Omental fat pad (tissue), 4 donors: ENCODE measurements at places on chromosomes 3 and 15.
A peak's percentile ranks its signal among the peaks of the same experiment; 100 is the strongest.

DNA sequence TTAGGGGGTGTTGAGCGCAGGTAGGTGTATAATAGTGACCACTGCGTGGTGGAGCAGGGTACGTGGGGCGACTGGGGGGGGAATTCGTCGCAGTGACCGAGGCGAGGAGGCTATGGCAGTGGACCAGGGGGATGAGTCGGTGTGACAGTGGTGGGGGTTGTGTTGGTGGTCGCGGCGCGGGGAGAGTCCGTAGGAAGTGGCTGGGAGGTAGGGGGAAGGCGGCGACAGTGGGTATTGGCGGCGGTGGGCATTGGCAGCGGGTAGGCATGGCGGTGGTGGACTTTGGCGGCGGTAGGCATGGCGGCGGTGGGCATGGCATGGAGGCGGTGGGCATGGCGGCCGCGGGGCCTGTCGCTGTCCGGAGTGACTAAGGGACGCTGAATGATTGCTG lies 739 bp downstream of the SNRPN start:
- no peak for DNase-seq

- DNase-seq, result no peak
These were observed 428 bp downstream of the LYSMD4 start for GRCh38 chr15:99732751-99733267.

DNA sequence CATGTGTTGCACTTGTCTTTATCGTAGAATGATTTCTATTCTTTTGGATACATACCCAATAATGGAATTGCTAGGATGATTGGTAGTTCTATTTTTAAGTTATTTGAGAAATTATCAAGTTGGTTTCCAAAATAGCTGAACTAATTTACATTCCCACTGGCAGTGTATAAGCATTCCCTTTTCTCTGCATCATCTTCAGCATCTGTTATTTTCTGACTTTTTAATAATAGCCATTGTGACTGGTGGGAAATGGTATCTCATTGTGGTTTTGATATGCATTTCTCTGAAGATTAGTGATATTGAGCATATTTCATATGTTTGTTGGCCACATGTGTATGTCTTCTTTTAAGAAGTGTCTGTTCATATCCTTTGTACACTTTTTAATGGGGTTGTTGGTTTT lies 81.7 kb upstream of the NUDT16 start:
- no peak for DNase-seq

DNA sequence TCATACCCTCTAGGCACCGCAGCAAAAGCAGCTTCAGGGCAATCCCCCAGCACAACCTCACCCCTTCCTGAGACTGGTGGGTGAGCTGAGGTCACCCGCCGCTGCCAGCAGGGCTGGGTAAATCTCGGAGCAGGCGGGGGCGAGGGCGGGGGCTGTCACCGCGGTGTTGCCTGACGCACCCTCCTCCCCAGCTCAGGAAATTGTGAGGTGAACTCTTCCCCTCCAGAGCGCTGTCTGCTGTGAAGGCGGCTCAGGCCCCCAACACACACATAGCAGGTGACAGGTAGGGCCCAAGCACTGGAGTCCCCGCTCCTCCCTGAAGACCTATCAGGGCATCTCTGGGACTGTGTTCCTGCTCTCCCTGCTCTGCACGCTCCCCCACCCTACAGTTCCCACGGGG lies 30.2 kb upstream of the FURIN start:
- no peak for DNase-seq

DNA sequence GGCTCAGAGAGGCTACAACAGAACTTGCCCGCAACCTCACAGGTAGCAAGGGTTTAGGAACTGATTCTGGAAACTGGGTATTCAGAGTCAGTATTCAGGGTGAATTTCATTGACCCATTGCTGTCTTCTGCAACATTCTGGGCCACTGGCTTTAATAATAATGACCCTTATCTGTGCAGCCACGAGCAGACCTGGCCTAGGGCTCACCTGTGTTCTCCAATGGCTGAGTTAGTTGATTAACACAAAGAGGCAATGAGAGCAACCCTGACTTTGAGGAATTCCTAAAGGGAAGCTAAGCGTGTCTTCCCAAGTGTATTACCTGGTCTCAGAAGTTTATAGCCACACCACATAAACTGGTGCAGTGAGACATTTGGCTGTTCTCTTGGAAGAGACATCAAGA lies 289.9 kb downstream of the EPHB1 start:
- no peak for DNase-seq

GRCh38 chr15:45395943-45396342 lies 17.6 kb upstream of the GATM start:
- no peak for DNase-seq

DNA sequence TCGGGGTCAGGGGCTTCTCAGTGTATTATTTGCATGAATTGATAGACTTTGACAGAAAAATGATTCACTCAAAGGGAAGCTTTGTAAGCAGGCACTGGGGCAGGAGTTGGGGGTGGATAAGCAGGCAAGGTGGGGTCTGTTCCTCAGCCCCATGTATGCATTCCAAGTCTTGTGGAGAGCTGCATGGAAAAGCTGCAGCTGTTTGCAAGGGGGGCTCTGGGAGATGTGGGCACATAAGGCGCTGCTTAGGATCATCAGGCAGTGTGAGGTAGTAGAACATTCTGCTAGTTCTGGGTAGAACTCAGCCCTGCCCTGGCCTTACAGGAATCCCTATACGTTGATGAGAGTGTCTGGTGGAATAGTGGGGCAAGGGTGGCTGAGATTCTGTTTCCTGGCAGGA lies 154.2 kb upstream of the LRIG1 start:
- DNase-seq, result no peak

- no peak for DNase-seq
These were observed 265.9 kb downstream of the SHQ1 start for GRCh38 chr3:72582211-72582878.

- no peak for DNase-seq
These were observed 2.6 kb upstream of the FOXP1 start for GRCh38 chr3:71585887-71586809.

- no peak for DNase-seq
These were observed 178.8 kb downstream of the KLHL25 start for GRCh38 chr15:85615930-85616329.

DNA sequence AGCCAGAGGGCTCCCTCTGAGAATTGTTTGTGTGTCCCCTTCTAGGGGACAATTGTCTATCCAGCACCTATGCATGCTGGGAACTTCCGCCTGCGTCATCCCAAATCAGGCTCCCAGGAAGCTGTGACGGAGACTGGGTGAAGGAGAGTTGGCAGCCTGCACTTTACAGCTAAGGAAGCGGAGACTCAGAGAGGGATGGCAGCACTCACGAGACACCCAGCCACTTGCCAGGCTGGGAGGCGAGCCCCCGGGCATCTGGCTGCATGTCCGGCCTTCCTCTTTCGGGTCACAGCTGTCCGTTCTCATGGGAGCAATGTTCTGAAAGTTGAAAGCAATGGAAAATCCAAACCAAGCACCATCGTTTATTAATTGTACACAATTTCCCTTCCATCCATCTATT lies 45.5 kb upstream of the SLC6A11 start:
- no peak for DNase-seq

GRCh38 chr3:123733341-123733740 lies 148.5 kb upstream of the HACD2 start:
- no peak for DNase-seq

- no peak for DNase-seq
These were observed 8.6 kb upstream of the CBLB start for GRCh38 chr3:105877336-105877910.

DNA sequence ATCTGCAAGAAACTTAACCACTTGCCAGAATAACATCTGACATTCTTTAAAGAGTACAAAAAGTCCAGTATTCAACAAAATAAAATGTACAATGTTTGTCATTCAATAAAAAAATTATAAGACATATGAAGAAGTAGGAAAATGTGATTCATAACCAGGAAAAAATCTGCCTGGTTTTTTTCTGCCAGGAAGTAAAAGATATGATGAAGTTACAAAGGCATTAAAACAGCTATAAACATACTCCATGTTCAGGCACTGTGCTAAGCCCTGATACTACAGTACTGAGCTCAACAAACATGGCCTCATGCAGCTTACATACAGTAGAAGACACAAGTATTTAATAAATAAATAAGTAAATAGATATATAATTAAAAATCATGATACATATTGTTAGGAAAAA lies 178.4 kb upstream of the STT3B start:
- DNase-seq, result no peak

GRCh38 chr15:64571857-64572291 lies 111.5 kb downstream of the ZNF609 start:
- no peak for DNase-seq

GRCh38 chr15:88256279-88257230 lies at the start of gene NTRK3:
Gene NTRK3, minus strand, starts transcription at chr15:88256739. Its CDS starts 586 bp downstream, at chr15:88256153.
- no peak for DNase-seq

GRCh38 chr3:107238787-107239186 lies 138.5 kb upstream of the CCDC54 start:
- DNase-seq, result no peak

- no peak for DNase-seq
These were observed 184.1 kb downstream of the LPP start for GRCh38 chr3:188338086-188338485.

GRCh38 chr15:94576889-94577533 lies 345.6 kb downstream of the MCTP2 start:
- DNase-seq, result no peak

DNA sequence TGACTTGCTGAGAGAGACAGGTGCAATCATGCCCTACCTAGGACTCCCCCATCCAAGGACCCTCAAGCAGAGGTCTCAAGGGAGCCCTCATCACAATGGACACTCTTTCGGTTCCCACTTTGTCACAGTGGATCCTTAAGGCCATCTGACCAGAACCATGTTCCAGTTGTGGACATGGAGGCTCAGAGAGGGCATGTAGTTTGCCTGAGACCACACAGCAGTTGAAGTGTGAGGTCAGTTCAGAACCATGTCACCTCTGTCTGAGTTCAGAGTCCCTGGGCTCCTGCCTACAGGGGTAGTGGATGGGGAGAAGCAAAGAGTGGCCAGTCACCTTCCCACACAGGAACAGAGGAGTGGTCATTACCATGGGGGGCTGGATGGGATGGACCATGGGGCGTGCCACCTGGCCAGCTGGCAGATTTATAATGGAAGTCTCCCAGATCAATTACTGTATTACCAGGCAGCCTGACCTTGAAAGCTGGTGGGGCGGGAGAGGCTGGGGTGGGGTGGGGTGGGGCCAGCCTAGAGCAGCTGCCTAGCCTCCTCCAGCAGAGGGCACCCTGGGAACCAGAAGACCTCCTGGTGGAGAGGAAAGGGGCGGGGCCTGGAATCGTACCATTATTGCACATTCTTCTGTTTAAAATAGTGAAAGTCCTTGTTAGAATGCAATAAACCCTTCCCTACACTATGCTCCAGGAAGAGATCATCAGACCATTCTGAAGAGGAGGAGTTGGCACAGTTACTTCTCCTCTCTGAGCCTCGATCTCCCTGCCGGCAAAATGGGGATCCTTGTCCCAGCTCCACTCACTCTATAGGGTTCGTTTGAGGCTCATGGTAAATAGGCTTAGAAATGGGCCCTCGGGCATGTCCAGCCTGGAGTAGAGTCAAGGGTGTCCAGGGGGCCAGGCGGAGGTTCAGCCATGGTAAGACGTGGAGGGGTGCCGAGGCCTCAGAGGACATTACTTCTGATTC lies 26.9 kb upstream of the LINGO1 start:
- DNase-seq, result peak; percentile 28

- no peak for DNase-seq
These were observed 413.1 kb upstream of the ARRDC4 start for GRCh38 chr15:97547381-97547780.

GRCh38 chr3:102194760-102195159 lies 240.1 kb upstream of the ZPLD1 start:
- no peak for DNase-seq

DNA sequence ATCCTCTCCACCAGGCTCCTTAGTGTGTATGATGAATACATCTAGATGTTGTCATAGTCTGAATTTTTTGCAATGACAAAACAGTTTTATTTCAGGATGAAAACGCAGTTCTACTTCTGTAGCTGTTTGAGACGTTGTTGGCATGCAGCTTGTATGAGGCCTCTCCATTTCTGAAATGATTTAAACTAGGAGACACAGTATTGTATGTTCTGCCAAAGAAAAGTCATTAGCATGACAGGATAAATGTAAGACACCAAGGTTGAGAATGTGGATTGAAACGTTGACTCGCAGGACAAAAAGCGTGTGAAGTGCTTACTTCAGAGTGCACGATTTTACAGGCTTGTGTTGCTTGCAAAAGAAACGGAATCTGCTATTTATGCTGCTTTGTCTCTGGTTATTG lies 35.3 kb downstream of the ABHD17C start:
- DNase-seq, result no peak

GRCh38 chr3:30659270-30660130 lies 53.1 kb downstream of the TGFBR2 start:
- no peak for DNase-seq

- DNase-seq, result no peak
These were observed 76.5 kb downstream of the CD200R1L start for GRCh38 chr3:112770032-112770626.

DNA sequence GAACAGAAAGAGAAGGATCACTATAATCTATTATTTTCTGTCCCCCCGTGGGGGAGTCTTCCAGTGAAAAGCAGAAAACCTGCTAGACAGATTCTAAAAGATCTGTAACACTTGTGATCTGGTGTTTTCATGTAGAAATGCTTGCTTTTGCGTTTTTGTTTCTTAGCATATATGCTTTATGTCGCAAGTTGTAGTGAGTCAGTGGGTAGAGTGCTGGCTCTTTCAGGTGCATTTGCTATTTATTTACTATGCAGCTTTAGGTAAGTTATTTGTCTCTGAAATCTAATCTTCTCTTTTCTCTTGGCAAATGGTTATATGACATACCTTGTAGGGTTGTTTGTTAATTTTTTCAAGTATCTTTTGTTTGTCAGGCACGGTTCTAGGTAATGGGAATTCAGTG lies 9.4 kb downstream of the AKAP13 start:
- no peak for DNase-seq

- no peak for DNase-seq
These were observed 208.5 kb downstream of the EPHA3 start for GRCh38 chr3:89315750-89316470.

- DNase-seq, result no peak
These were observed 572.6 kb downstream of the FOXP1 start for GRCh38 chr3:71010726-71011455.

GRCh38 chr15:41944313-41944940 lies 27.9 kb downstream of the EHD4 start:
- no peak for DNase-seq

DNA sequence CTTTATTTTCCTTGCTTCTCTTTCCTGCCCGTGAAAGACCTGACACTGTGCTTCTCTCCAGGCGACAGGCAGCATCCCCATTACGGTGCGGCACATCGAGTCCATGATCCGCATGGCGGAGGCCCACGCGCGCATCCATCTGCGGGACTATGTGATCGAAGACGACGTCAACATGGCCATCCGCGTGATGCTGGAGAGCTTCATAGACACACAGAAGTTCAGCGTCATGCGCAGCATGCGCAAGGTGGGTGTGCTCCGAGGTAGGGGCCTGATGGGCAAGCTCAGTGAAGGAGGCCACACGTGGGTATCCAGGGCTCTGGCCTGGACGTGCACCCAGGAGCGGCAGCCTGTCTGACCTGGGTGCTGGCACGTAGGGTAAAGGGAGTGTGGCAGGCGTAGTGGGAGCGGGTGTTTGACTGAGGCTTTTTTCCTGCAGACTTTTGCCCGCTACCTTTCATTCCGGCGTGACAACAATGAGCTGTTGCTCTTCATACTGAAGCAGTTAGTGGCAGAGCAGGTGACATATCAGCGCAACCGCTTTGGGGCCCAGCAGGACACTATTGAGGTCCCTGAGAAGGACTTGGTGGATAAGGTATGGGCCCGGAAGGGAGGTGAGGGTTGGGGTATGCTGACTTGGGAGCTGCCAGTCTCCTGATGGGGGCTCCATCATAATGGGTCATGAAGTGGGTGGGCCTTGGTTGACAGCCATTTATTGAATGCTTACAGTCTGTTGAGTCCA lies 8.2 kb upstream of the PODXL2 start:
- no peak for DNase-seq
